ENCODE measurements at places on chromosomes 12 and 14. TPM values are rescaled to one million over a fixed set of nuclear protein-coding genes. Genes with fewer than 3 reads are reported as not detected.

LRTM2 gene
- total RNA-seq = not detected

SYCP3 gene
- total RNA-seq = not detected

NYNRIN gene
- total RNA-seq = 0.23 TPM

RALGAPA1 gene
- 8.8 TPM for total RNA-seq

FSCB gene
- total RNA-seq = not detected

SSPN gene
- 0.70 TPM for total RNA-seq

TMPO gene
- total RNA-seq = 86.0 TPM

SLCO1B1 gene
- total RNA-seq = 0.39 TPM

GDF3 gene
- total RNA-seq = not detected

DHRS7 gene
- total RNA-seq = 78.6 TPM

CD27 gene
- total RNA-seq = not detected

ADCY6 gene
- total RNA-seq = 14.6 TPM

C12orf54 gene
- not detected for total RNA-seq

KITLG gene
- total RNA-seq = 16.6 TPM

KRT78 gene
- total RNA-seq = not detected

MIP gene
- total RNA-seq = 0.24 TPM

FOXA1 gene
- total RNA-seq = 7.6 TPM

LPAR5 gene
- total RNA-seq = 0.38 TPM

PRKAB1 gene
- total RNA-seq = 36.9 TPM

AKAP3 gene
- total RNA-seq = 0.05 TPM

ABHD4 gene
- 46.5 TPM for total RNA-seq

STON2 gene
- total RNA-seq = 1.3 TPM

HOXC9 gene
- total RNA-seq = 12.4 TPM

Measured in A549 treated with Mapracorat at 1 μM for 4 hours (cell line).